ENCODE measurements at places on chromosomes 13 and 19.
A peak's percentile ranks its signal among the peaks of the same experiment; 100 is the strongest.

DNA sequence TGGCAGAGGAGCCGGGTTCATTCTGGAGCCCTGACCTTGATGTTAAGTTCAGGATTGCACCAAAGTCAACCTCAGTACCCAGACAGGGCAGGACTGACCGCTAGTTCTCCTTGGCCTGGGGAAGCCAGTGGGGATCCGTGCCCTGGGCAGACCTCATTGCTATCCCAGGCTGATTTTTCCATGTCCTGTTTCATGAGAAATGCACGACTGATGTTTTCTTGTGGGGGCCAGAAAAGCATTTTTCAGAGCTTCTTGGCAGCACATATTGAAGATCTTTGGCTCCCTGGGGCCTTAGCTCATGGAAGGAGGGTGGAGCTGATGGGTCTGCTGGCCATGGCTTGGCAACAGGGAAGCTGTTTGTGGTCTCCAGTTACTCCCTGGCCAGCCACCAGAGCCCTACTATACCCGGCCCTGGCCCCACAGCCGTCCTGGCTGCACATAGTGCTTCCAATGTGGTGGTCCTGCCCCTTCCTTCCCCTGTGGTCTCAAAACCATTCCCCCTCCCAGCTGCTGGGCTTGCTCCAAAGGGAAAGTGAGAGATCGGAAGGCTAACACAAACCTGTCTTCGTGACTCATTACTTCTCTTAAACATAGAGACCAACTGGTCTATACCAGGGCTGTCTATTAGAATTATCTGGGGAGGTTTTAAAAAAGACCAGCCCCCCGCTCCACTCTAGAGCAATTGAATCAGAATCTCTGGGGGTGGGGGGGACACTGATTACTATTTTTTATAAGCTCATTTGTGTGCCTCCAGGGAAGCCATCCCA is 11.2 kb downstream of the IL17D start:
- no peak for DNase-seq

DNA sequence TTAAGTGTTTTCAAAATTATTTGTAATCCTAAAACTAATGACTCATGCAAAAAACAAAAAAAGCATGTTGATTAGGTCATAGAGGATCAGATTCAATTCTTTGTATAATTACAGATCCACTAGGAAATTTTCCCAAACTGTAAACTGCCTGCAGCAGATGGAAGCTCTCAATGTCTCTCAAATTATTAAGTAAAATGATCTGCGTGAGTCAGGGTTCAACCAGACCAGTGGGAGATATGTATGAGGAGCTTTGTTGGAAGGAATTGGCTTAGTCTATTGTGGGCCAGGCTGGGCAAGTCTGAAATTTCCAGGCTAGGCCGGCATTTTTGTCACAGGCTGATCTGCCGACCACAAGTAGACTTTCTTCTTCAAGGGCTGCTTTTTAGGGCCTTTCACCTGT is 14.4 kb upstream of the SACS start:
- no peak for DNase-seq

- no peak for DNase-seq
These were observed 113.5 kb upstream of the EDNRB start for GRCh38 chr13:78032132-78032531.

DNA sequence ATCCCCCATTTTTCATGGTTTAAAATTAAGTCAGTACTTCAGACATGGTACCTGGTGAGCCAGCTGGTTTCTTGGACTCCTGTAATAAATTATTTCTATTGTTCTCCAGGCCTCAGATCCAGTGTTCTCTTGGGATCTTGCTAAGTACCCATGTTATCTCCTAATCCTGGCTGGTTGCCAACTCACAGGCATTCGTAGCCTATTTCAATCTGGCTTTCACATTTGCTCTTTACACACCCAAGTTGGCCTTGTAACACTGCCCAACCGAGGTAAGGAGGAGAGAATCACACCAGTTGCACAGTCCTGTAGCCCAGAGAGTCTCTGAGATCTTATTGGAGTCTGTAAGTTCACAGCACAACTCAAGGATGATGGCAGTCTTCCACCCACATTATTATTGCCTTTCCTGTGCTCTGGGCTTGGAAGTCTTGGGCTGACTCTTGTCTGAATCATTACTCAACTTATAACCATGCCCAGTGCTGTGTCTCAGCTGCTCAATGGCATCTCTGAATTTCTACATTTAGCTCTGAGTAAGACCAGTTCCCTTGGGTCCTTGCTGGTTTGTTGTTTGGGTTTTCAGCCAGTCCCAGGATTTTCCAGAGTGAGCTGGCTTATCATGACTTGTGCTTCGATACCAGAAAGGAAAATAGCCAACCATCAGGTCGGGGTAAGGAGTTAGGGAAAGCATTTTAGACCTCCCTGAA is 76.6 kb upstream of the KLF12 start:
- DNase-seq: no peak

DNA sequence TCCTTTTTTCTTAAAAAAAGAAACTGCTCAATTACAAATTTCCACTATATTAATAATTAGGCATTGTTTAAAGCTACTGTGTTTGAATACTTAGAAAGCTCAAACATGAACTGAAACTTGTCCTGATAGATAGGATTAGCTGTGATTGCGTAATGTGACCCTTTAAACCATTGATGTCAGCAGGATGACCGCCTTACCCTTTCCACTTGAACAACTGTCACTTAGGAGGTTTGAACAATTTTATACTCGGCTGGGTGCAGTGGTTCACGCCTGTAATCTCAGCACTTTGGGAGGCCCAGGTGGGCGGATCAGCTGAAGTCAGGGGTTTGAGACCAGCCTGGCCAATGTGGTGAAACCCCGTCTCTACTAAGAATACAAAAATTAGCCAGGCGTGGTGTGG is 2.9 kb downstream of the LAMP1 start:
- peak; percentile 39 for DNase-seq

GRCh38 chr19:1315470-1316166 is 29.9 kb downstream of the EFNA2 start:
- no peak for DNase-seq

- DNase-seq: no peak
These were observed 16.1 kb upstream of the TNFSF14 start for GRCh38 chr19:6685962-6686627.

DNA sequence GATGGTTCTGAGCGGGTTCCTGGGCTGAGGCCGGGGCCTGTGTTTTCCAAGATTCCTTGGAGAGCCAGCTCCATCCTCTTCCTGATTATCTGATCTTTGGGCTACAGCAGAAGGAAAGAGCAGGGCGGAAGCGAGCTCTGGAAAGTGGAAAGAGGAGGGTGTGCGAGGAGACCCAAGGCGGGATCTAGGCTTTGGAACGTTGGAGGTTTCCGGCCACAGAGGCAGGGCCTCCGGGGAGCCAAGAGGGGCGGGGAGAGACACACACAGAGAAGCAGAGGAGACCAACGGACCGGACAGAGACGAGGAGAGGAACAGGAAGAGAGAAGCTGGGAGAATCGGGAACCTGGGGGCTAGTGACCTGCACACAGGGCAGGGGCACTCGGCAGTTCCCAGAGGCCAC is at the start of gene CLEC11A:
Gene CLEC11A (plus strand): TSS at position 296 of the 400 bp plus-strand sequence. CDS start 162 bp downstream, outside the sequence.
- DNase-seq: no peak

- peak; percentile 61 for DNase-seq
These were observed 21.9 kb downstream of the GRIN2D start for GRCh38 chr19:48415395-48415794.

DNA sequence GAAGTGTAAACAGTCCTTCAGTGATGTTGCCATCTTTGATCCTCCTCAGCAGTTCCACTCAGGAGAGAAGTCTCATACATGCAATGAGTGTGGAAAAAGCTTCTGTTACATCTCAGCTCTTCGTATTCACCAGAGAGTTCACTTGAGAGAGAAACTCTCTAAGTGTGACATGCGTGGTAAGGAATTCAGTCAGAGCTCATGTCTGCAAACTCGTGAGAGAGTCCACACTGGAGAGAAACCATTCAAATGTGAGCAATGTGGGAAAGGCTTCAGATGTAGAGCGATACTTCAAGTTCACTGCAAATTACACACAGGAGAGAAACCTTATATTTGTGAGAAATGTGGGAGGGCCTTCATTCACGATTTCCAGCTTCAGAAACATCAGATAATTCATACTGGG is 7.7 kb downstream of the ZNF230 start:
- DNase-seq: no peak

DNA sequence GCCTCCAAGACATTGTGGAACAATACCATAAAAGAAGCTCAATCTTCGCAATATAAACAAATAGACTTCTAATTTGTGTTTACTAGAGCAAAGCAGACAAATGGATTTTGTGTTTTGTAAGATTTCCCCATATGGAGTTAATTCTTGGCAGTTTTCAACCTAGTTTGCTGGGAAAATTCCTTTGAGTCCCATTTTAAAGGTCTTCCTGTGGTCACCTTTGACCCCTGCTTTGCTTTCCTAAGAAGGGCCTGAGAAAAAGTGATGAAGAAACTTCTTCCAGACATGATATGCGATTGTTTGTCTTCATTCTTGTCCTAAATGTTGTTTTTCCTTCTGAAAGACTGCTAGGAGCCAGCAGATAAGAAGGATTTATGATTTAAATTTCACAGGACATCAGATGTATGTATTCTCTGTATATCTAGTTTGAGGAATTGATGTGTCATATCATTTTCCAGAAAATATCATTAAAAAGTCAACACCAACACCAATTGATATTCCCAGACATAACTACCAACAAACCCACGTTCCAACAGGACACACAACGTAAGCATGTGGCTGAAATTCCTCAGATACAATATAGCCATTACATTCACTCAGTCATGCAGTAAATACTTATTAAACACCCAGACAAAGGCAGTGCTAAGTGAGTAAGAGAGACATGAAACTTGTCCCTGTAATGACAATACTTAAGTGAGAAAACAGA is 276.4 kb downstream of the LHFPL6 start:
- DNase-seq: no peak

DNA sequence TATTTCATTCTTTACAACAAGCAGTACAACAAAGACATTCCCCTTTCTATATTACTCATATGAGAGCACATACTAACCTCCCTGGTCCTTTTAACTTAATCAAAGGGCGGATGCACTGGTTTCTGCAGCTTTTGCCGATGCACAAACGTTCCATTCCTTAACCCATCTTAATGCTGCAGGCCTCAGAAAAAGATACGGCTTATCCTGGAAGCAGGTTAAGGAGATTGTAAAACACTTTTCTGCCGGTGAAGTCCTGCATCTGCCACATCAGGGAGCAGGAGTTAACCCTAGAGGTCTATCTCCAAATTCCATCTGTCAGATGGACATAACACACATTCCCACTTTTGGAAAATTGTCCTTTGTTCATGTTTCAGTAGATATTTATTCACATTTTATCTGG is 11.5 kb upstream of the ZNF814 start:
- no peak for DNase-seq

- DNase-seq: no peak
These were observed 264.1 kb downstream of the TSHZ3 start for GRCh38 chr19:31085125-31085524.

DNA sequence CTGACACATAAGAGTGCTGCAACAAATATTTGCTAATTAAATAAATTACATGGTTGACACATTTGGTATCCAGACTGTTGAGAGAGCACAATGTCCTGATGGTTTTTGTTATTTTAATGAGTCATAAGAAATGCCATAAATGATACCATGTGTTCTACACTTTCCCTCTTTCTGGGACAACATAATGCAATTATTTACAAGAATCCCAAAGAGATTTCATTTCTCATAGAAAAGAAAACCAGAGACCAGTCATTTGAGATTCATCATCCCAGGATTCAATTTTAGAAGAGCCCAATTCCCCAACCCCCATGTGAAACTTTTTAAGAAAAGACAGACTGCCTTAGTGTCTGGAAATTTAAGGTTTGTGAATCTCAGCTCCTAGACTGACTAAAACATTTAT is 399.6 kb downstream of the DCT start:
- DNase-seq: no peak

DNA sequence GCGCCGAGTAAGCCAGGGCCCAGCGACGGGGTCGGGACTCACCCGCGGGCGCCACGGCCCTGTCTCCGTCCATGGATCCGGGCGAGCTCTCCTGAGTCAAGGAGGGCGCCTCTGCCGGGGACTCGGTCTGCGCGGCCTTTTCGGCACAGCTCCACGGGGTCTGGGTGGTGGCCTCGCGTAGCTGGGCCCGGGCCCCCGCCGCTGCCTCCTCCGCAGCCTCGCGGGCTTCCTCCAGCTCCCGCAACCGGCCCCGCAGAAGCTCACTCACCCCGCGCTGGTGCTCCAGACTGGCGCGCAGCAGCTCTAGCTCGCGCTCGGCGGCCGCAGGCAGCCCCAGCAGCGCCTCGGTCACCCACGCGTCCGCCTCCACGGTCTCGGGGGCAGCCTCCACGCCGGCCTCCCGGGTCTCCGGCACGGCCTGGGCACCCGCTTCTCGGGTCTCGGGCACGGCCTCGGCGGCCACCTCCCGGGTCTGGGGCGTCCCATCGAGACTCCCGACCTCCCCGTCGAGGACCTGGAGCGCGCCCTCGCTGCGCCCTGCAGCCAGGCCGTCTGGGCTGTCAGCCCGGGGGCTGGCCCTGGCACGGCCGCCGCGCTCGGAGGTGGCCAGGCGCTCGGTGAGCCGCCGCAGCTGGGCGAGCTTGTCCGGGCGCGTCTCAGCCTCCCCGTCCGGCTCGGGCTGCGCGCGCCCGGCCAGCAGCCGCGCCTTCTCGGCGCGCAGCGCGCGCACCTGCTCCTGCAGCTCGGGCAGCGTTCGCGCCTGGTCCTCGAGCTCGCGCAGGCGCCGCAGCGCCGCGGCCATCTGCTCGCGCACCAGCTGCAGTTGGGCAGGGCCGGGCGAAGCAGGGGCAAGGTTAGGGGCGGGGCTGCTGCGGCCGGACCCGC is 8.4 kb downstream of the KANK3 start:
- DNase-seq: no peak

- DNase-seq: no peak
These were observed 13.3 kb downstream of the SLC27A5 start for GRCh38 chr19:58498316-58499020.

GRCh38 chr13:85521657-85522056 is 277.6 kb downstream of the SLITRK6 start:
- DNase-seq: no peak

DNA sequence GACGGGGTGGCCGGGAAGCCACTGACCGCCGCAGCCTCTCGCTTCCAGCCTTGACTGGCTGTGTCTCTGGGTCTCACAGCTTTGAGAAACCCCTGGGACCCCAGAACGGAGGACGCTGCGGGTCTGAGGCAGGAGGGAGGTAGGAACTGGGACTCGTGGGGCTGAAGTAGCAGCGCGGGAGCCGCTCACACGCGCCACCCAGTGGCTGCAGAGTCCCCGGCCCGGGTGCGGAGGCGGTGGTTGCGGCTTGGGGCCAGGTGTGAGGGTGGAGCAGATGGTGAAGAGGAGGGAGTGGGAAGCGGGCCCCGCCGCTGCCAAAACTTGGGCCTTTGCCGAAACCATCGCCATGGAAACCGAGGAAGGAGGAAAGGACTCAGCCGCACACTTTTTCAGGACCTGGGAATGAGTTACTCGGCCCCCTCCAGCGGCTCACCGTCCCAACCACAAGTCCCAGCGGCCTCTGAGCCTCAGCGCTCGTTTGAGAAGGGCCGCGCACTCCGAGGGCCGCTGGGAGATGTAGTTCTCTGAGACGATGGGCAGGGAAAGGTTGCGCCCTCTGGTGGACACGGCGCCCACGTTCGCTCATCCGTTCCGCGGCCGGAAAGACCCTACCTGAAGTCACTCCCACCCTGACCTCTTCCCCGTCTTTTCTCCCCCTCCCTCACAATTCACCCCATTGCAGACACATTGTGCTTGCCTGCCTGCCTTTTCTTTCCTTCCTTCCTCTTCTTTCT is 2.2 kb upstream of the SLC17A7 start:
- DNase-seq: peak; percentile 84

GRCh38 chr13:109336730-109337129 is 449.7 kb downstream of the IRS2 start:
- DNase-seq: no peak
